ENCODE measurements at places on chromosomes 7 and 10.
A peak's percentile ranks its signal among the peaks of the same experiment; 100 is the strongest.

GRCh38 chr10:131930150-131930549 lies 29.3 kb downstream of the PPP2R2D start:
- H3K4me1 ChIP-seq, result peaks cover 65% of the 10 kb centered on the region
- H3K27me3 ChIP-seq, result peaks cover 8% of the 10 kb centered on the region
- no peak for DNase-seq
- H3K27ac ChIP-seq, result peak overlapping the region; percentile 28
- peaks cover 20% of the 10 kb centered on the region for H3K36me3 ChIP-seq

GRCh38 chr7:140342727-140343514 lies 55.4 kb downstream of the SLC37A3 start:
- peaks cover 19% of the 10 kb centered on the region for H3K4me1 ChIP-seq
- no peak overlapping the region for H3K4me3 ChIP-seq
- peaks cover 23% of the 10 kb centered on the region for H3K36me3 ChIP-seq
- H3K27ac ChIP-seq, result no peak overlapping the region

DNA sequence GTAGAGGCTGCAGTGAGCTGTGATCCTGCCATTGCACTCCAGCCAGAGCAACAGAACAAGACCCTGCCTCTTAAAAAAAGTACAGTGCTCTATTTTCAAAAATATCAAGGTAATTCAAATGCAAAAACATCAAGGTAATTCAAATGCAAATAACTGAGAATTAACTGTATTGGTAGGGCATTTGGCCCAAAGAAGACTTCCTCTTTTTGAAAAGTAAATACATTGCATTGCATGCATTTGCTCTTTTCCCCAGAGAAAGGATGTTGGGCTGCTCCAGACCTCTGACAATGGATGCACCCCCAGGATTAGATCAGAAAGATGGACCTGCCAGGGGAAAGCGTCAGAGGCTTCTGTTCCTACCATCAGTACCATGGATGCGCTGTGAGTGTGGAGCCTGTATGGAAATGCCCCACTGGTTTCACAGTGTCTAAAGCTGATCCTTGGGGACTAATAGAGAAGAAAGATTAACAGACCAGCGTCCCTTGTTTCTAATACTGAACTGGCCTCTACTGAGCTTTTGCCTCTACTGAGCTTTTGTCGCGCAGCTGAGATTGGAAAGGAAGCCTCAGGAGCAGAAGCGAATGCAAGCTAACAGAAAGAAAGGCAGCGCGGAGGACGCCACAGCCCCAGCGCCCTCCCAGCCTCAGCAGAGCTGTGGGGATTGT lies 93.5 kb upstream of the LYZL2 start:
- H3K4me3 ChIP-seq, result no peak overlapping the region
- H3K27ac ChIP-seq, result no peak overlapping the region
- no peak for DNase-seq
- H3K4me1 ChIP-seq, result peaks cover 64% of the 10 kb centered on the region
- no peaks in the 10 kb centered on the region for H3K36me3 ChIP-seq

GRCh38 chr10:78875331-78875877 lies 193.4 kb upstream of the ZMIZ1 start:
- no peak overlapping the region for H3K4me3 ChIP-seq
- H3K36me3 ChIP-seq, result no peaks in the 10 kb centered on the region
- peaks cover 2% of the 10 kb centered on the region for H3K27me3 ChIP-seq
- H3K27ac ChIP-seq, result no peak overlapping the region
- no peak for DNase-seq

DNA sequence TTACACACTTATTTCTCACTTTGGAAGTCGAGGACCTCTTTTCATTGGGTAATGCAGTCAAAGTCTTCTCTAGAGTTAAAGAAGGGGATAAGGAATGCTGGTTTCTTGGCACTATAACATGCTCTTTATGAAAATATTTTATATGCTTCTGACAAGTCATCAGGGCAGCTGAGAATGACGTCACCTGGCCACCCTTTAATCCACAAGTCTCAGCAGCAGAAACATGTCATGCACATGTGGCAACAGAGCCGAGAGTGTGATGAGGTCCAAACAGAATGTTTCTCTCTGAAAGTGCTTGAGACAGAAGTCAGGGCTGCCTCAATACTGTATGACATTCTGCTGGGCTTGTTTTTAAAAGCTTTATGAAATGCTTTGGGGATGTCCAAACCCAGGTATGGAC lies 63.5 kb upstream of the C10orf90 start:
- no peaks in the 10 kb centered on the region for H3K4me1 ChIP-seq
- peaks cover 1% of the 10 kb centered on the region for H3K27me3 ChIP-seq
- no peak overlapping the region for H3K4me3 ChIP-seq
- H3K27ac ChIP-seq, result no peak overlapping the region

- peaks cover 4% of the 10 kb centered on the region for H3K27me3 ChIP-seq
- no peaks in the 10 kb centered on the region for H3K36me3 ChIP-seq
- peaks cover 11% of the 10 kb centered on the region for H3K4me1 ChIP-seq
- H3K4me3 ChIP-seq, result peak overlapping the region; percentile 86
Measured at GRCh38 chr7:12570168-12570533, 369 bp upstream of the SCIN start.

DNA sequence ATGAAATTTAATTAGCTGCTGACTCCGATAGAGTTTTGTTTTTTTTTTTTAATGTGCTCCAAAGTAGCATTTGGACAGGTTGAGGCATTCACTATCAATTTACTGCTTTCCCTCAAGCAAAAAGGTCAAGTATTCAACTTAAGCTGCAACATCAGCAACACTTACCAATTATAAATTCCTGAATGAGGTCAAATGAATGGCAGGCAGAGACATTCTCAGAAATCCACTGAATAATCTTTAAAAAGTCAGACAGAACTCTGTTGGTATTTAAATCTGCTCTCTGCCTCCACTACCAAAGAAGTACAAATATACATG lies 62.8 kb downstream of the GSAP start:
- peaks cover 31% of the 10 kb centered on the region for H3K4me1 ChIP-seq
- H3K4me3 ChIP-seq, result no peak overlapping the region
- no peak for DNase-seq
- H3K36me3 ChIP-seq, result no peaks in the 10 kb centered on the region
- no peaks in the 10 kb centered on the region for H3K27me3 ChIP-seq

DNA sequence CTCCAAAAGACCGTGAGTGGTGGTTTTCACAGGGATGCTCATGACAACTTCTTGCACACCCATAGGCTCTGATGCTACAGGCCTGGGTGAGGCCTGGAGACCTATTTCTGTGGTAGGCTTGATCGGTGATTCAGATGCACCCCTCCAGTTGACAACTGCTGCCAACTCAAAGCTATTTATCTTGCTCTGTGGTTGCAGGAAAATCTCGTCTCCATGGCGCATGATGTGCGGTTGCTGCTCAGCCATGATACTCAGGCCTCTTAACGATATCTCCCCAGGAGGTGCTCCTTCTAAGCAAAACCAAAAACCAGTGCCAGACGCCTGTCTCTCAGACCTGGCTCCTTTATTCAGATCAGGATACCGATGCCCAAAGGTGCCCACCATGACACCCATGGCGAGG lies 31.4 kb downstream of the C10orf90 start:
- H3K36me3 ChIP-seq, result peaks cover 3% of the 10 kb centered on the region
- H3K4me3 ChIP-seq, result no peak overlapping the region
- peaks cover 5% of the 10 kb centered on the region for H3K4me1 ChIP-seq
- H3K27ac ChIP-seq, result no peak overlapping the region
- no peak for DNase-seq

- DNase-seq, result no peak
- no peak overlapping the region for H3K27ac ChIP-seq
- no peaks in the 10 kb centered on the region for H3K4me1 ChIP-seq
- H3K4me3 ChIP-seq, result no peak overlapping the region
Measured at GRCh38 chr7:14598978-14599377, 303.6 kb downstream of the DGKB start.

- H3K27me3 ChIP-seq, result no peaks in the 10 kb centered on the region
- DNase-seq, result no peak
- no peaks in the 10 kb centered on the region for H3K36me3 ChIP-seq
- no peaks in the 10 kb centered on the region for H3K4me1 ChIP-seq
- H3K4me3 ChIP-seq, result no peak overlapping the region
Measured at GRCh38 chr7:143452495-143452894, 9.2 kb downstream of the TAS2R60 start.

DNA sequence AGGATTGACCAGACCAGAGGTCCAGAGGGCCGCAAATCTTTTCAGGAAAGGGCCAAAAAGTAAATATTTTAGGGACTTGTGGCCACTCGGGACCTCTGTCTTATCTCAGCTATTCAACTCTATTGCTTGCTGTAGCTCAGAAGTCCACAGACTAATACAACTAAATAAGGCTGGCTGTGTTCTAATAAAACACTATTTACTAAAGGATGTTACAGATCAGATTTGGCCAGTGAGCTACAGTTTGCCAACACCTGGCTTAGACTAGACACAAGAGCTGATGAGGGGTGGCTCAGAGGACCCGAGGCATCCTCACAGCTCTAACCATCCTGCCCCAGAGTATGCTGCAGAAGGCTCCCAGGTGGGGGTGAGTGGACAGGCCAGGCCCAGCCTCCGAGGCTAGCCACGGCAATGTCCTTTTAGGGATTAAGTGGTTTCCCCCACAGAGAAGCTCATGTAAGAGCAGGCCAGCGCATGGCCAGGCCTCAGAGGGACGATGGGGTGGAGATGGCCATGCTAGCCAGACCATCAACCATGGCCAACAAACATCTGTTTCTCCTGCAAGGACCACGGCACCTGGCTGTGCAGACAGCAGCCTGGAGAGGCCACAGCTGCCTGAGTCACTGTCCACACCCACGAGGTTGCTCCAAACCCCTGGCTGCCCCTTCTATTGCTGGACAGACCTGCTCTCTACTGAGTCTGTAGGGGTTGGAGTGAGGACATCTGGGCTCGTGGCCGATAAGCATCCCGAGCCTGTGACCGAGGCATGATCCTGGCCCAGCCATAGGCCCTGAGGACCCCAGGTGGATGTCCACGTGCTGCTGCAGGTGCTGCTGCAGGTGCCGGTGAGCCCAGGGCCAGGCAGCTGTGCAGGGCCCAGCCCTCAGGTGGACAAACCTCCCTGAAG lies 76.5 kb downstream of the AFAP1L2 start:
- DNase-seq, result no peak
- no peak overlapping the region for H3K27ac ChIP-seq
- peaks cover 1% of the 10 kb centered on the region for H3K4me1 ChIP-seq
- H3K36me3 ChIP-seq, result no peaks in the 10 kb centered on the region
- no peak overlapping the region for H3K4me3 ChIP-seq
- H3K27me3 ChIP-seq, result peaks cover 2% of the 10 kb centered on the region

GRCh38 chr10:13086056-13086455 lies 13.9 kb upstream of the OPTN start:
- H3K4me3 ChIP-seq, result no peak overlapping the region
- H3K4me1 ChIP-seq, result no peaks in the 10 kb centered on the region
- DNase-seq, result no peak
- peaks cover 24% of the 10 kb centered on the region for H3K36me3 ChIP-seq
- H3K27ac ChIP-seq, result no peak overlapping the region
- no peaks in the 10 kb centered on the region for H3K27me3 ChIP-seq

DNA sequence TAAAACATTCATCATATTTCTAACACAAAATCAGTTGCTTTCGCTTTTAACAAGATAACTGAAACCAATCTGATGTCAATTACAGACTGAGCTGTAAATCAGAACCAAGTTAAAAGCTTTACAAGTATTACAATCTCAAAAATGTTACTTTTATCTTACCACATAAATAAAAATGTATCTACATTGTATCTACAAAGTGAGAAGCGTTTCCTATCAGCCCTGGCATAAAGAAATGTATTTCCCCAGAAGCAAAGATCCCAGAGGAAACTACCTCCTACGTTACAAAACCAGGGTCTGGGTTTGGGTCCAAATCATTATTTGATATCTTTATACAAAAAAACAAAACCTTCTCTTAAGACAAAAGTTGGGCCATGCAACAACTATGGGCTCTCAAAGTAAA lies 2.6 kb downstream of the SMURF1 start:
- no peak overlapping the region for H3K27ac ChIP-seq
- no peak overlapping the region for H3K4me3 ChIP-seq
- H3K27me3 ChIP-seq, result peaks cover 11% of the 10 kb centered on the region
- no peak for DNase-seq

- H3K27me3 ChIP-seq, result peaks cover 66% of the 10 kb centered on the region
- no peak for DNase-seq
- H3K4me1 ChIP-seq, result peaks cover 19% of the 10 kb centered on the region
Measured at GRCh38 chr10:101224060-101224909, 5.0 kb downstream of the LBX1 start.

DNA sequence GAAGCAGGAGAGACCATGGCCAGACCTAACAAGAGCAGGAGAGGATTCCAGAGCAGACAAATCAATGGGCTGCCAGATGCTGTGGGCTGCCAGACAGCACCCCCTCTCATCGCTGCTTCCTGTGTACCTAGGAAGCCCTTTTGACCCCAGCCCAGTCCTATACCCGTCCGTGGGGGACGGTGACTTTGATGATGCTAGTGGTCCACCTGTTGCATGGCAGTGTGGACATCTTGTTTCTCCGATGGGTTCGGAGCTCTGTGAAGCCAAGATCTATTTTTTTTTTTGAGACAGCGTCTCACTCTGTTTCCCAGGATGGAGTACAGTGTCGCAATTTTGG lies 18.2 kb upstream of the GDI2 start:
- H3K27me3 ChIP-seq, result peaks cover 3% of the 10 kb centered on the region
- no peak overlapping the region for H3K4me3 ChIP-seq
- H3K27ac ChIP-seq, result no peak overlapping the region

- H3K27me3 ChIP-seq, result no peaks in the 10 kb centered on the region
- H3K4me1 ChIP-seq, result no peaks in the 10 kb centered on the region
- H3K36me3 ChIP-seq, result no peaks in the 10 kb centered on the region
- no peak for DNase-seq
- H3K4me3 ChIP-seq, result no peak overlapping the region
Measured at GRCh38 chr7:24384362-24385030, 100.5 kb downstream of the NPY start.

GRCh38 chr7:142478479-142479220 lies 220.8 kb upstream of the PRSS58 start:
- peak; percentile 31 for DNase-seq
- H3K27me3 ChIP-seq, result no peaks in the 10 kb centered on the region
- no peak overlapping the region for H3K27ac ChIP-seq
- H3K4me1 ChIP-seq, result peaks cover 22% of the 10 kb centered on the region
- H3K4me3 ChIP-seq, result no peak overlapping the region

DNA sequence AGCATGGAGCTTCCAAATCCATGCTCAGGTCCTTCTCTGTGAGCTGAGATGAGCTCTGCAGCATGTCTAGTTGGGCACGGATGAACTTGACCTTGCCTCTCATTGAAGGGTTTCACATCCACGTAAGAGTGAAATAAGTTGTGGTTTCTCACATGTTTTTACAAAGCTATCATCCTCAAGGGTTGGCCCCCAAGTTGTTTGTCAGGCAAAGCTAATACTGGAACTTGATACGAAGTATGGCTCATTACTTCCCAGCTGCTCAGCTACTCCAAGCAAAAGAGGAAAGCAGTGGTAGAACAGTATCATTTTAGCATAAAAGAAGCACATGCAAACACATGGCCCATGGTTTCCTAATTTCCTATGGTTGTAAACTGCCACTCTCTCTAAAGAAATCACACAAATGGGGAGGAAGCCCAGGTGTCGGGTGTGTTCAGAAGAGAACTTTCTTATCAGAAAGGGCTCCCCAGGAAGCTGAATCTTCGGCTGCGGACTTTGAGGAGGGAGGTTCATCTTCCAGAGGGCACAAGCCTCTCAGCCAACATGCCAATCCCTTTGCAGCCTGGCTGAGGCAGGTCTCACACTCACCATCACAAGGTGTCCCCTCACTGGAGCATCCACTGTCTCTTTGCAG lies 45.3 kb downstream of the PDLIM1 start:
- H3K27ac ChIP-seq, result no peak overlapping the region

- H3K36me3 ChIP-seq, result no peaks in the 10 kb centered on the region
- no peak overlapping the region for H3K4me3 ChIP-seq
- H3K27ac ChIP-seq, result no peak overlapping the region
- H3K4me1 ChIP-seq, result no peaks in the 10 kb centered on the region
- no peak for DNase-seq
Measured at GRCh38 chr7:24595671-24596418, 22.6 kb downstream of the PALS2 start.

GRCh38 chr7:89334797-89335196 lies 539.3 kb upstream of the TEX47 start:
- peaks cover 3% of the 10 kb centered on the region for H3K27me3 ChIP-seq
- DNase-seq, result no peak
- H3K36me3 ChIP-seq, result no peaks in the 10 kb centered on the region
- H3K4me3 ChIP-seq, result no peak overlapping the region
- no peak overlapping the region for H3K27ac ChIP-seq

All from endothelial cell (in vitro differentiated cells).